ENCODE measurements at places on chromosomes 5 and 9.

GRCh38 chr9:69609156-69609555, 63.0 kb downstream of the APBA1 start:
- no peak for DNase-seq

DNA sequence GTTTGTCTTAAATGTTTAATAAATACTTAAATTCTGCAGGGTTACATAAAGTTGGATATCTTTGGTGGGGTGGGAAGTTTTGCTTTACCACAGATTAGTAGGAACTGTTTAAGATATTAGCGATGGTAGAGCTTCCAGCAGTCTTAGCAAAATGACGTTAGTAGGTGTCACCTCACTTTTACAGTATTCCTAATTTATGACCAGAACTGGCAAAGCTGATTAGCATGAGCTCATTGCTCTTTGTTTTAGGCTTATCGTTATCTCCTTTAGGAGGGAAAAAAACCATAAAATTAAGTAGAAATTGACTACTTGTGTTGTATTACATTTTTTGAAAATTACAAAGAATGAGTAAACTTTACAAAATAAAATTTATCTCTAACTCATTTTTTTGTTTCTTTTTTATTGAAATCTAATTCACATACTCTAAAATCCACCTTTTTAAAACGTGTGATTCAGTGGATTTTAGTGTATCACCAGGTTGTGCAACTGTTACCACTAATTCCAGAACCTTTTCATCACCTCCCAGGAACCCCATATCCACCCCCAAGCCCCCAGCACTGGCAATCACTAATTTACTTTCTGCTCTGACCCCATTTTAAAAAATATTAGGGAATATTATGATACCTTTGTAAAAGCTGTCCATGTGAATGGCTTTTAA, 129.5 kb downstream of the TRIO start:
- no peak for DNase-seq

DNA sequence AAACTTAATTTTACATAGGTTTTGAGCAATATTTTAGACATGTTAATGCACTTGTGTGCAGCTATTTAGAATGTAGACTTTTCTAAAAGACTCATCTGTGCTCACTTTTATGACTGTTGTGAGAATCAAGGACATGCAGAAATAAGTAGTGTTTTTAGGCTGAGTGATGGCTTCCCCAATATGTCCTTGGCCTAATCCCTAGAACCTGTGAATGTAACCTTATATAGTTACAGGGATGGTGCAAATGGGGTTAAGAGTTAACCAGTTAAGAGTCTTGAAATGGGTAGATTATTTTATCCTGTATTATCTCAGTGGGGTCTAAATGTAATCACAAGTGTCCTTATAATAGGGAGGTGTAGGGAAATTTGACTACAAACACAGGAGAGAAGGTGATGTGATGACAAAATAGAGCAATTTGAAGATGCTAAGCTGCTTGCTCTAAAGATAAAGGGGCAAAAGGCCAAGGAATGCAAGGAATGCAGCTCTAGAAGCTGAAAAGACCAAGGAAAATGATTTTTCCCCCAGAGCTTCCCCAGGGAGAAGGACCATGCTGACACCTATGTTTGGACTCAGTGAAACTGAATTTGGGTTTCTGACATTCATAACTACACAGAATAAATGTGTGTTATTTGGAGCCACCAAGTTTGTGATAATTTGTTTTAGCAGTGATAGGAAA, 298.0 kb upstream of the PAPPA start:
- DNase-seq: no peak

GRCh38 chr5:138793575-138793974, 40.4 kb downstream of the CTNNA1 start:
- no peak for DNase-seq

- no peak for DNase-seq
These were observed 98.0 kb downstream of the NR6A1 start for GRCh38 chr9:124673063-124673462.

DNA sequence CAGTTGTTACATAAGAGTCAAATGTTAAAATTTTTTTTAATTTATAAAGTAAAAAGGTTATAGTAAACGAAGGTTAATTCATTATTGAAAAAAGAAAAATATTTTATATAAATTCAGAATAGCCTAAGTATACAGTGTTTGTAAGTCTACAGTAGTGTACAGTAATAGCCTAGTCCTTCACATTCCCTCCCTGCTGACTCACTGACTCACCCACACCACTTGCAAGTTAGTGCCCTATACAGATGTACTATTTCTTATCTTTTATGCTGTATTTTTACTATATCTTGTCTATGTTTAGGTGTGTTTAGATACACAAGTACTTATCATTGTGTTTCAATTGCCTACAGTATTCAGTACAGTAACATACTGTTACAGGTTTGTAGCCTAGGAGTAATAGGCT, 57.6 kb downstream of the MAMDC2 start:
- no peak for DNase-seq

DNA sequence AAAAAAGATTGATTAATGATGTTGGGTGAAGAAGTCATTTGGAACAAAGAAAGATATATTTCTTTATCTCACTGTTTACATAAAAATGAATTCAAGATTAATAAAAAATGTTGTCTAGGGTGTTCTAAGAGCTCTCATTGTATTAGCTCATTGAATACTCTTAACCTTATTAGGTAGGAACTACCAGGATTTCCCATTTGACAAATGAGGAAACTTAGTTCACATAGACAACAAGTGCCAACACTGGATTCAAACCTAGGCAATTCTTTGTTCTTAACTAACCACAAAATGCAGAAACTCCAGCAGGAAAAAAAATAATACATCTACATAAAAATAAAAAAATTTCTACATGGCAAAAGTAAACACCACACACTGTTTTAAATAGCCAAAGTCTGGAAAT, 175.8 kb downstream of the RAPGEF6 start:
- DNase-seq: no peak

- DNase-seq: no peak
These were observed 306.9 kb downstream of the GLIS3 start for GRCh38 chr9:3992924-3993323.

- no peak for DNase-seq
These were observed 51.8 kb upstream of the RAPGEF1 start for GRCh38 chr9:131791542-131792254.

DNA sequence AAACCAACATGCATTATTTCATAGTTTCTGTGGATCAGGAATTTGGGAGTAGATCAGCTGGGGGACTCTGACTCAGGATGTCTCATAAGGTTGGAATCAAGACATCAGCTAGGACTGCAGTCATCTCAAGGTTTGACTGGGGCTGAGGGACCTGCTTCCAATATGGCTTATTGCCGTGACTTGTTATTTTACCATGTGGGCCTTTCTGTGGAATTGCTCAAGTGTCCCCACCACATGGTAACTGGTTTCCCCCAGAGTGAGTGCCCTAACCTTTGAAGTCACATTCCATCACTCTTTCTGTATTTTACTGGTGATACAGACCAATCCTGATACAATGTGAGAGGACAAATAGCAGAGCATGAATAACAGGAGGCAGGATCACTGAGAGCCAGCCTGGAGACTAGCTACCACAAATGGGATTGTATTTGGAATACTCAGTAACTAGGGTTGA, 70.2 kb upstream of the ELL2 start:
- DNase-seq: no peak

- no peak for DNase-seq
These were observed 80.0 kb upstream of the JAK2 start for GRCh38 chr9:4905135-4905490.

GRCh38 chr5:33927685-33928084, 8.5 kb upstream of the RXFP3 start:
- no peak for DNase-seq

DNA sequence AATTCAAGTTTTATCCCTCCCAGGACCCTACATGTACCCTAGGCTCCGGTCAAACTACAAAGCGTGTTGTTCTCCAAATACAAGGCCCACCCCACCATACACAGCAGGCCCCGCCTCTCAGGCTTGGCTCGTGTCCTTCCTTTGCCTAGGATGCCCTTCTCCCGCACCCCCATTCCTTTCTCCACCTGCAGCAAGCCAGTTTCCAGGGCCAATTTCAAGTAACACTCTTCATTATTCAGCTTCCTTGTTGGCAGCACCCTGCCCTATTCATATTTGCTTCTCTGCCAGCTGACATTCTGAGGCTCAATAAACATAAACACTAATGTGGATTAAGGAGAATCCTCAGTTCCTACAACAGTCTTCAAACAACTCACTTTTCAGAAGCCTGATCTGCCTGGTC, 31.7 kb downstream of the EPB41L4B start:
- no peak for DNase-seq

DNA sequence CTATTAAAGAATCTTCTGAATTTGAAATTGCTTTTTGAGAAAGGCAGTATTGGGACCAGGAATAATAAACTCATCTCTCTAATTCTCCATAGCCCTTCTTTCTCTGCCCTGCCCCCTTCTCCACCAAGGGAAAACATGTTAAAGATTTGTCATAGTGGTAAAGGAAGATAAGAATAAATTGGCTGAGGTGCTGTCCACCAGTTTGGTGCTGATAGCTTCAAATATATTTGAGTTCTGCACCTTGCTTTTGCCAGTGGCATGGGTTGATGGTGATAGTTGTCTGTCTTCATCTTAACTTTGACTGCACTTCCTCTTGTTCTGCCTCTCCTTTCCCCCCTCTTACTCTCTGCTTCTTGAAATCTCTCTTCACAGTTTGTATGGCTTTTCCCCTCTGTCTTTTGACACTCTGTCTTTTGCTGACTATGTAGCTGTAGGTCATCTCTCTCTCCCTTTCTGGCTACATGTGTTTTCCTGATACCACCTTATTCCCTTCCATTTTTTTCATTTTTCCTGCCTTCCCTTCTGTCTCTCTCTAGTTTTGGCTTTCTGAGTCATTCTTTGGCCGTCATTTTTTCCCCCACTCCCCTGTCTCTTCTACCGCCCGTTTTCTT, 56.6 kb downstream of the NDUFS4 start:
- no peak for DNase-seq

- DNase-seq: no peak
These were observed 33.1 kb downstream of the NNT start for GRCh38 chr5:43636076-43636475.

GRCh38 chr9:71636143-71636839, 132.0 kb downstream of the CEMIP2 start:
- no peak for DNase-seq

- no peak for DNase-seq
These were observed 13.7 kb downstream of the IER5L start for GRCh38 chr9:129164246-129164930.

- no peak for DNase-seq
These were observed 82.6 kb downstream of the PBX3 start for GRCh38 chr9:125829743-125830142.

DNA sequence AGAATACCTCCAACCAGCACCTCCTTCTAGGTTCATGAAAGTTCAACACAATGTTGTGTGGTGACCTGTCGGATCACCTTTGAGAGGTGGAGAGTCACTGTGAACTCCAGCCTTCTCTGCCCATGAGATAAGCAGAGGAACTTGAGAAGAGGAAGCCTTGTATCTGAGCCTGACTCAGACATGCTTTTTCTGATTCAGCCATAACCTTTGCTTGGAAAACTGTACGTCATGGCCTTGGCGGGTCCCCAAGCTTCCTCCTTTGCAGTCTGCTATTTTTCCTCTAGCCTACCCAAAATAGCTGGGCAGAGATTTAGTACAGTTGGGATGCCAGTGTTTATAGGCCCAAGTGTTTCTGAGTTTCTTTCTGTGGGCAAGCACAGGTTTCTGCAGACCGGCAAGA, 274.7 kb downstream of the CETN3 start:
- DNase-seq: no peak

DNA sequence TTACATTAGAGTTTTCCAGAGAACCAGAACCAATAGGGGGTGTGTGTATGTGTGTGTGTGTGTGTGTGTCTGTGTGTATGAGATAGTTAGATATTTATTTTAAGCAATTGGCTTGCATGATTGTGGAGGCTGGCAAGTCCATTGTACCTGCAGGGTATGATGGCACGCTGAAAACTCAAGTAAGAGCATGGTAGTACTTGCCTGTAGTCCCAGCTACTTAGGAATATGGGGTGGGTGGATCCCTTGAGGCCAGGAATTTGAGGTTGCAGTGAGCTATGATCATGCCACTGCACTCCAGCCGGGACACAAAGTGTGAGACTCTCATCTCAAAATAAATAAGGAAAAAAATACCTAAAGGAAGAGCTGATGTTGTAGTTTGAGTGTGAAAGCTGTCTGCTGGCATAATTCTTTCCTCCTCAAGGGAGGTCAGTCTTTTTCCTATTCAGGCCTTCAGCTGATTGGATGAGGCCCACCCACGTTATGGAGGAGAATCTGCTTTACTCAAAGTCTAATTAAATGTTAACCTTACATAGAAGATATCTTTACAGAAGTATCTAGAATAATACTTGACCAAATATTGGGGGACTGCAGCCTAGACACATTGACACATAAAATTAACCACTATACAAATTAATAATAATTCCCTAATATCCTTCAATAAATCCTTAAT, 107.6 kb downstream of the FGF1 start:
- DNase-seq: no peak

DNA sequence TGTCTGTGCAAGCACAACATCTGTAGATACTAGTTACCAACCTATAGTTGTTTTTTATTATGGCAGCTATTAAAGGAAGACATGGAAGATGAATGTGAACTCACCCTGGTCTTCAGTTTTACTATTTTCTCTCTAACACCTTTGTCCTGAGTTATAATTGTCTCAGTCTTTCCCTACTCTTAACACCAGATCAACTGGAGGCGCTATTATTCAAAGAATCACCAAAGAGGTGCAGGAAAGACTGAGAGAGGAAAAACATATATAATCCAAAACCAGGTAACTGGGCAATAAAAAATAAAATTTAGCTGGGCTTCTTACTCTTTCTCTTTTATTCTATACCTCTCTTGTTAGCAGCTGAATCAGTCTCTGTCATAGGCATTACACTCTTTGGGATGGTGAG, 134.2 kb upstream of the C6 start:
- DNase-seq: no peak

DNA sequence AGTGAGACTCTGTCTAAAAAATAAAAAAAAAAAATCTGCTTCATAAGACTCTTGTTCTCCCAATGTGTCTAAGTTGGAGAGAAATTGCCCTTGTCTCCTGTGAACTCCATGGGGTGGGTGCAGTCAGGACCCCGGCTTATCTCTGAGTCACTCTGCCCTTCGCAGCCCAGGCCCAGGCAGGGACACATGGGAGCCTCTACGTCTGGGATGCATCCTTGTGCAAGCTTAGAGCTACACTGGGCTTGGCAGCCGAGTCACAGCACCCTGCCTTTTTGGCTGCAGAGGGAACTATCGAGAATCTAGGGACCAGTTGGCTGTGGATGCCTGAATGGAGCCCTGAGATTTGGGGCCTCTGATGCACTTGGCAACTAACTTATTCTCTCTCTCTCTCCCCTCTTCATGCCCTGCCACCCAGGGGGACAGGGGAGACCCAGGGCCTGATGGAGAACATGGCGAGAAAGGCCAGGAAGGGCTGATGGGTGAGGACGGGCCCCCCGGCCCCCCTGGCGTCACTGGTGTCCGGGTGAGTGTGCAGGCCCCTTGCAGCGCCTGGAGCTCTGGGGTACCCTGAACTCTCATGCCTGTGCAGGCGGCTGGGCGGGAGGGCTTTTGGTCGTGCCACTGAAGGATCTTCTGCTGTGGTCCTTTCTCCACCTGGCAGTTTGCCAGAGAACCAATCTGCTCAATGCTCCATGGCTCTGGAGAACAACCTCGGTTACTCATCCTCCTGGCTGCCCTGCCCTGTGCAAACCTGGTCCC, 47.5 kb upstream of the ORM1 start:
- DNase-seq: no peak

Data from NCI-H1930 (cell line).